Cardiac septum (tissue), 1 donor: ENCODE measurements at places on chromosomes 1 and 21.

- no peak for DNase-seq
These were observed 35.7 kb downstream of the TOR1AIP1 start for GRCh38 chr1:179917601-179918429.

DNA sequence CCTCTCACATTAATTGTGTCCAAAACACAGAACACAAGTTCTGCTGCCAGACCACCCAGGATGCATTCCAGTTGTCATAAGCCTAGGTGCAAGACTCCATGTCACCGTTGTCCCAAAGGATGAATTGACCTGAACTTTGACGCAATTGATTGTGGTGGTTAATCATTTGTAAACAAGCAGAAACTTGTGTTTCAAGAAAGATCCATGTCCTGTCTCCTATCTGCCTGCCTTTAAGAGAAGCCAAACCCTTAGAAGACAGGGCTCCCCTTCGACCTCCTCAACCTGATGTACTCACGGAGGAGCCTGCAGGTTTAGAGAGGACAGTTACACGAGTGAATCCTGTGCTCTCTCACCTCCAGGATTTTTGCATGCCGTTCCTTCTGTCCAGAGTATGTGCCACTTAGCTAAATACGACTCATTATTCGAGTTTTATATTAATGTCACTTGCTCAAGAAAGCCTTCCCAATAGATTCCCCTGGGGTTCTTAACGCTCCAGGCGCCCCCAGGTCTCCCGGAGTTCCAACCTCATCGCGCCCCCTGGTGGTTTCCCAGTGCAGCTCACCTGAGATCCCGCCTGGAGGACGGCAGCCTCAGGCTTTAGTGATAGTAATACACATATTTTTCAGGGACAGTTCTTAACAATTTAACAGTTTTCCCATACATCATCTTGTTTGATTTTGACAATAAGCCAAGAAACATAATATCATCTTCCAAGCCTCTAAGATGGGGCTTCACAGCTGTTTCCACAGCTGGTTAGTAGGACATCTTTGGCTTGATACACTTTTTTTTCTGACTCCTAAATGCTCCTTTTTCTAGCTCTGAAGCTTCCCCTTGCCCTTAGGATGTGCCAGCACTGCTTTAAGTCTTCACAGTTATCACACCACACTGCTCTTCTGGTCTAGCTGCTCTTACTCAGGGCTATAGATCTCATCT lies 2.4 kb upstream of the C8B start:
- DNase-seq: no peak

DNA sequence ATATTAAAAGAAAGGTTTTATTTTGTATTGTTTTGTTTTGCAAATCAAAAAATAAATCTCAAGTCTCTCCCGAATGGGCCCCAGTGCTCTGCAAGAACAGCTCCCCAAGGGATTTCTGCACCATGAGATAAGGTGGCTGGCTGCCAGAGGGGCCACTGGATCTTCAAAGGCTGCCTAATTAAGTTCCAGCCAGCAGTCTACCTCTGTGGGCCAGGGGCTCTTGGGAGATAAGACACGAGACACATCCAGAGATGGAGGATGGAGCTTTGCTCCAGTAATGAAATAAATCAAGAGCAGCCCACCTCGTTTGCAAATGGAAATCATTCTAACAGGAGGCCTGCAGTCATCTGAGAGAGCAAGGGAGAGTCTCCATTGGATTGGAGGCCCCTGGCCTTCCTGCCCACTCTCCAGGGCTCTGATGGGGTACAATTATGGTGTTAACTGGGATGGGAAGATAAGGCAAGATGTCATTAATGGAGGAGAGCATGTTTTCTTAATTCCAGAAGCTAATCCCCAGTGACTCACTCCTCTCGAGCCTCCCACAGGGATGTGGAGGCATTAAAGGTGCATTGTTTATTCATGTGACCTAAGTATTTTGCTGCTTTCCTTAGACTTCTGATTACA lies 155.2 kb upstream of the KAZN start:
- no peak for DNase-seq

- no peak for DNase-seq
These were observed 1.8 kb upstream of the TCP10L start for GRCh38 chr21:32587120-32587519.

GRCh38 chr1:35706846-35707600 lies 11.7 kb downstream of the C1orf216 start:
- no peak for DNase-seq

- no peak for DNase-seq
These were observed 181.6 kb upstream of the ZNHIT6 start for GRCh38 chr1:85889870-85890269.

- no peak for DNase-seq
These were observed 35.6 kb upstream of the MGST3 start for GRCh38 chr1:165595246-165595938.

DNA sequence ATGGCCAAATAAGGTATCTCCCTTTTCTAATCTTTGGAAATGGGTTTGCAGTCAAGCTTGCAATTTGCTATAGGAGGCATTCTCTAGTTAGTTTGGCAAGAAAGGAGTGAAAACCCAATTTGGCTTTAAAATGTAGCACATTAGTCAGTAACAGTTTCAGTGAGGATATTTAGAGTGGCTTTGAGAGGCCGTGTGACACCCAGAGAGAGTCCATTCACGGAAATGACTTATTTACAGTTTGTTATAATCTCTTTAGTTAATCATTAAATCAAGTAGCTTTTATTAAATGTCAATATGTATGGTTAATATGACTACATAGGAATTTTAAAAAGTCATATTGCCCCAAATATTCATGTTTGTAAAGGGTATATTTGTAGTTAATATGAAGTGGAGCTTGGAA lies 9.6 kb downstream of the ZBTB18 start:
- no peak for DNase-seq

DNA sequence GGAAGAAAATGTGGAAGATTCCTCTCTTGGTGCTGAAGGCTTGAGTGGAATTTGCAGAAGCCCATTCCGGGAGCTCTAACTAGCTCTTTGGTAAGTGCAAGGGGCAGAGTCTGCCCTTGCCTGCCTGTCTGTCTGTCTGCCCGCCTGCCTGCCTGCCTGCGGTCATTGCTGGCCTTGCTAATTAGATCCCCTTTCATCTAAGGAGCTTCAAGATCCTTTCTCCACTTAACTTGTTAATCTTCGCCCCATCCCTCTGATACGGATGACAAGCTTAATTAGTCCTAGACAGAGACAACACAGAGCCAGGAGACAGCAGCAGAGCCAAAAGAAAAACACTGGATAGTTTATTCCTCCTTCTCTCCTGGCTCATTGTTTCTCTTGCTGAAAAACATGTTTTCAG lies 80.2 kb upstream of the GADD45A start:
- no peak for DNase-seq

- DNase-seq: no peak
These were observed 2.7 kb downstream of the IFNAR2 start for GRCh38 chr21:33232291-33233034.

GRCh38 chr1:195335541-195335940 lies 1272.7 kb downstream of the KCNT2 start:
- no peak for DNase-seq

- no peak for DNase-seq
These were observed 4.0 kb upstream of the ELAPOR1 start for GRCh38 chr1:109109906-109110305.

GRCh38 chr1:55524006-55524405 lies 308.8 kb upstream of the USP24 start:
- no peak for DNase-seq

GRCh38 chr1:64515427-64515826 lies 45.5 kb downstream of the CACHD1 start:
- DNase-seq: no peak

- no peak for DNase-seq
These were observed 41.0 kb downstream of the RUNX3 start for GRCh38 chr1:24888971-24889676.

DNA sequence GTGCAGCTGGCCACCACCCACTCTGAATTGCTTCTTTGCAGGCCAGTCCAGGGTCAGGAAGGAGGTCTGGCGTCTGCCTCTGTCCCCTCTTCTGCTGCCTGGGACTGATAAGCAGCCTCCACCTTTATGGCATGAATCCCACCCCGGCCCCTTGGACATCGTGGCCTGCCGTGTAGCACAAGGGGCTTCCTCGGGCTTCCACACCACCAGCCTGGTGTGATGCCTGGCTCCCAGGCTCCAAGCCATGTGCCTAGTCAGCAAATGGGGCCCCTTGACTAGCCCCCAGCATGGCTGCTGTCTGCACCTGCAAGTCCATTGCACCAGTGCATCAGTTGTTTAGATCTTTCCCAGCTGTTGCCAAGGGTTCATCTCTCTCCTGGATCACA lies 9.9 kb upstream of the ARF1 start:
- no peak for DNase-seq

GRCh38 chr1:199082778-199083389 lies 444.0 kb downstream of the PTPRC start:
- no peak for DNase-seq

GRCh38 chr1:25643929-25644328 lies 27.3 kb downstream of the MAN1C1 start:
- DNase-seq: no peak

- peak; percentile 54 for DNase-seq
These were observed 218.5 kb downstream of the PTPRU start for GRCh38 chr1:29454616-29455380.

DNA sequence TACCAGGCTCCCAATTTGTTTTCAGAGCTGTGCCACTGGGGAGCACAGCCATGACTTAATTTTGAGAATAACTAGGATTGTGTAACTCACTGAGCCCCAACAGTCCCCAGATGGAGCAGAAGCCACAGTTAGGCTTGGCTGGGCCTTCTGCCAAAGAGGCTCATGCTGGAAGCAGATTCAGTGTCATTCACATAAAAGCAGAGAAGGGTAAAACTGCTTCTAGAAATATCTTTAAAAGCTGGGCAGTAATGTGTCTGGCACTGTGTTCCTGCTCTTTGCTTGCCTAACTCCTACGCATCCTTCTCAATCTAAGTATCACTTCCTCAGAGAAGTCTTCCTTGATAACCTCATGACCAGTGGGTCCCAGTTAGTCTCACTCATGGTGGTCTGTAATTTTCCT lies 20.3 kb downstream of the STK40 start:
- no peak for DNase-seq

DNA sequence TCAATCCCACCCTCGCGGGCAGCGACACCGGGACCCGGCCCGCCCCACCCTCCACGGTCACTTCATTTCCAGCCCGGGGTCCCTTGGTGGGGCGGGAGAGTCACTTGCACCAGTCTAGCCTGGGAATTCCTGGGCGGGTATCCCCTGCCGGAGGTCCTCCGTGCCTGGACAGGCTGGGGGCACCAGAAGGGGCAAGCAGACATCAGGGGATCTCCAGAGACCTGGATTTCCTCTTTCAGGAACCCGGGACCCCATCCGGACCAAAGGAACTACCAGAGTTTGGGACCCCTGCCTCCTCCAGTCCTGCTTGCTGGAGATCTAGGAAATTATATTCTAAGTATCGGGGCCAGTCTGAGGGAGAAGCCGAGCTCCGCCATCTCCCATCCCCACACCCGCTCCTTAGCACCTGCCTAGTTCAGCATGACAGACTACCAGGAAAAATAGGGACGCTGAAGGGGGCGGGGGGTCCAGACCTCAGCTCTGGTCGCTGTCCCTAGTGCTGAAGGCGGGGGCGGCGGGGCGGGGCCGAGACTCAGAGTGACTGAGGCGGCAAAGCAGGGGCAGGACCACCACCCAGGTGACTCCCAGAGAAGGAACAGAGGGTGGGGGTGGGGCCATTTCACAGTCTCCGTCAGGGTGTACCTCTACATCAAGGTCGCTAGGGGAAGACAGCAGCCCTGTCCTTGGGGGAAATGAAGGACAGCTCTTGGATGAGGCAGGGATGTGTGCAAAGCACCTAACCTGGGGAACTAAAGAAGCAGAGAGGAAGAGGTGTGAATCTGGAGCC lies 832 bp downstream of the HCN3 start:
- DNase-seq: no peak

DNA sequence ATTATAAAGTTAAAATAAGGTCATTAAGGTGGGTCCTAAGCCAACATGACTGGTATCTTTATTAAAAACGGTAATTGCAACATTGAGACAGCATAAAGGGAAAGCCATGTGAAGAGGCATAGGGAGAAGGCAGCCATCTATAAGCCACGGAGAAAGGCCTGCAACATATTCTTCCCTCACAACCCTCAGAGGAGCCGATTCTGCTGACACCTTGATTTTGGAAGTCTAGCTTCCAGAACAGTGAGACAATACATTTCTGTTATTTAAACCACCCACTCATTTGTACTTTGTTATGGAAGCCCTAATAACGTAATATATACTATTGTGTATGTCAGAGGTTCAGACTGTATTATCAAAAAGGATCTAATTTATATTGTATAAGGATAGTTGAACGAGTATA lies 190.8 kb downstream of the PDE4B start:
- DNase-seq: no peak

DNA sequence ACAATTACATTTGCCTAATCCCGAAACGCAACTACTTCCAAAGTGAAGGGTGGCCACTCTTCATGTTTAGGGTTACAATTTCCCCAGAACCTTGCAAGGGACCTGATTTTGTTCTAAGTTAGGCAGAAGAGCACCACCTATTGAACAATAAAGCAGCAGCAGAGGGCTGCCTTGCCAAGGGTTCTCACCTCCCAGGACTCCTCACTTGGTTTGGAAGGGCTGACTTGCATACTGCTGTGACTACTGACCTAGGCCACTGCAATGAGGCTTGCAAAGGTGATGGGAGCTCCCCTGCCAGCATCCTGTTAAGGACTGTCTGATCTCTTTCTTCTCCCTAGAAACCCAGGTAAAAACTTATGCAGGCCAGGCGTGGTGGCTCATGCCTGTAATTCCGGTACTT lies 14.2 kb downstream of the MTOR start:
- DNase-seq: no peak

DNA sequence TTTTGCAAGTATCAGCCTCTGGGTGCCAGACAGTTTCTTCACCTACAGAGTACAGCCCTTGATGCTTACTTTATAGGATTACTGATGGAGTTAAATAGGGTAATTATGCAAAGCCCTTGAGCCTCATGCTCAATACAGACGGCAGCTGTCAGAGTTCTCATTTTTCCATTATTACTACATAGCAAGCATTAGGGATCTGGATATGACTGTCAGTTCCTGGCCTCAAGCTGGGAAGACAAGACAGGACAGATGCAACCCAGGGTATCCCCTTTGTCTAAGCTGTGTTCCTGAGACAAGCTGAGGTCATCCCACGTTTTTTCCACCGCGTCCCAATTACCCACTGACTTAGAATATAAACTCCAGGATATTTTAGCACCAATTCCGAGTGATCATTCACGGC lies 94.4 kb downstream of the SLC35F3 start:
- DNase-seq: no peak

GRCh38 chr1:153769221-153769620 lies 6.0 kb upstream of the SLC27A3 start:
- DNase-seq: peak; percentile 4

GRCh38 chr1:150555971-150556865 lies 7.0 kb downstream of the ADAMTSL4 start:
- DNase-seq: no peak

- no peak for DNase-seq
These were observed 14.7 kb downstream of the MDM4 start for GRCh38 chr1:204530932-204531331.

DNA sequence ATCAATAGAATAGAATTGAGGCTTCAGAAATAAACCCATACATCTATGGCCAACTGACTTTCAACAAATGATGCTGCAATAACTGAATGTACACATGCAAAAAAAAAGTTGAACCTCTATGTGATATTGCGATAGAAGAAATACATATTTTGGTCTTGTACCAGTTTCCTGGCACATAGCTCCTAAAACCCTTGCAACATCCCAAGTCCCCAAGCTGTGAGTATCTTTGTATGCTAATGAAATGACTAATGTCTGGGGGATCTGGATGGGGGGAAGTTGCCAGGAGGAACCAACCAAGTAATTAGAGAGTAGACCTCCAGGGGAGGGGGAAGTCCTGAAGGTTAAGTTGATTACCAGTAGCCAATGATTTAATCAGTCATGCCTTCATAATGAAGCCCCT lies 24.4 kb downstream of the BLZF1 start:
- no peak for DNase-seq
